ENCODE measurements at places on chromosomes 11 and 22. TPM values are rescaled to one million over a fixed set of nuclear protein-coding genes. Genes with fewer than 3 reads are reported as not detected.

Gene CSF2RB
- 1.2 TPM for total RNA-seq

- peak; percentile 20 for DNase-seq
Measured at GRCh38 chr11:86743223-86744118, 56.9 kb upstream of the PRSS23 start.

- DNase-seq = no peak
Measured at GRCh38 chr11:15118431-15118830, 3.7 kb downstream of the INSC start.

DNA sequence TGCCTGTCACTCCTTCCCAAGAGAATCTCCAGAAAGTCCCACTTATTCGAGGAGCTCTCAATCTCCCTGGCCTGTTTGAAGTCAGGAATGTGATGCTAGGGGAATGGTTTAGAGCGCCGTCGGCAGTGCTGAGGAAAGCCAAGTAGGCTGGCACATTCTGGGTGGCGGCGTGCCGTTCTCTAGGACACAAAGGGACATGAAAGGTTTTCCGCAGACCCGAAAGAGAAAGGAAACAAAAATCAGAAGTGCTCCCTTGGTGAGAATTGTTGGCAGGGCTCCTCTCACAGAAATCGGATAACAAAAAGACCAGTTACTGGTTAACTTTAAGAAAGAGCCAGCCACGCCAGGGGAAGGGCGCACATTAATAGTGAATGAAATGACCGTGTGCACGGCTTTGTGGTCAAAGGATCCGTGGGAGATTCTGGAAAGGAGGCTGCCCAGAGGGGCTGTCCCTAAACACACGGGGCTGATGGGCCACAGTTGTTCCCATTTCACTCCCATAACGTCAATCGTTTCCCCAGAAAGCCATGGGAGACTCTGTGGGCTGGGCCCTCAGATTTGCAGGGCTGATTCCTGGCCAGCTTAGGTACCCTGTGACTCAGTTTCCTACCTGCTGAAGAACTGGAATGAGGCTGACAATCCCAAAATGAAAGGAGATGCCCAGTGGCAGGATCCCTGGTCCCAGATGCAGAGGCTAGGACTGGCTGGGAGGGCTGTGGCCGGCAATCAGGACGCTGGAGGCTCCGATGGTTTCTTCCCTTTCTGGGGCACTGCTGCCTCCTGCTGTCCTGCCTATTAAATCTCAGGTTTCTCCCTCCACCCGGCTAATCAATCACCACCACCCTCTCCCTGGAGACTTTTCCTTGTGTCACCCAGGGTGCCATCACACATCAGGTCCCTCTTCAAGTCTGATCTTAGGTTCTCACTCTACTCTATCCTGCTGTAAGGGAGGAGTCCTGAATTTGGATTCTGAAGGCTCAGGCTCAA, 82.3 kb downstream of the RCN1 start:
- DNase-seq = peak; percentile 47

GRCh38 chr11:106327134-106327533, 249.7 kb downstream of the AASDHPPT start:
- DNase-seq = no peak

DNA sequence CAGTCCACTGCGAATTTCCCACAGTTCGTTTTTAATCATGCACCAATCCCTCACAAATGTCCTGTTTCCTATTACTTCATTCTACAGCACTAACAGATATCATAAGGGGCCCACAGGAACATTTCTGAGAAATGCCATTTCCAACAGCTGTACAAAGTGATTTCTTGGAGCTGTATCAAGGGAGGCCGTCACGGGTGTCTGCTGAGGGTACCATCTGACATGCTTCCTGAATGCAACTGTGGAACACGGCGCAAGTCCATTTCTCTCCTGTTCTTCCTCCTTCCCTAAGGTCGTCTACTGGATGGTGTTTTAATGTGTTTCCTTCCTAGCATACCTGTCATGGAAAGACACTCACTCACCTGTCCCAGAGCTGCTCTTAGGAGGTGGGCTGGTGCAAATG, 320.7 kb downstream of the LARGE1 start:
- no peak for DNase-seq

GRCh38 chr11:125139778-125140177, 24.8 kb upstream of the PKNOX2 start:
- DNase-seq = no peak
